ENCODE measurements at places on chromosomes 13 and 19. TPM values are rescaled to one million over a fixed set of nuclear protein-coding genes. Genes with fewer than 3 reads are reported as not detected.

The KLC3 gene
- total RNA-seq: 0.32 TPM

The SIGLEC5 gene
- total RNA-seq: not detected

The SPACA6 gene
- 9.1 TPM for total RNA-seq

The IL12RB1 gene
- 1.6 TPM for total RNA-seq

The CYP4F8 gene
- total RNA-seq: not detected

The CABP5 gene
- not detected for total RNA-seq
